ENCODE measurements at places on chromosomes 7 and 10.

DNA sequence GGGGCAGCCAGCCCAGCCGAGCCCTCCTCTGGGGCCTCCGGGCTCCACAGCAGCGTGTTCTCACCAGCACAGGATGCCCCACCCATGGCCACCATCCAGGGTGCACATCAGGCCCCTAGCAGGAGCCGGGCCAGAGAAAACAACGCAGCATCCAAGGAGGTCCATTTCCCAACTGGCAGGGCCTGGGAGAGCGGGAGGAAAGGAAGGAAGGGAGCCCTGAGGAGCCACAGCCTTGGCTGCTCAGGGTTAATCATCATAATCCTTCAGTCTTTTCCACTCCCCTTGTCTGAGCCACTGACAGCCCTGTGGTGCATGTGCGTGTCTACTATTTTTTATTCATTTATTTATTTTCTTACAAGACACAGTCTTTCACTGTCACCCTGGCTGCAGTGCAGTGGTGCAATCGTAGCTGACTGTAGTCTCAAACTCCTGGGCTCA, 3.6 kb downstream of the PLAC9 start:
- no peak for DNase-seq

GRCh38 chr10:68327889-68328786, 3.7 kb upstream of the HNRNPH3 start:
- DNase-seq: no peak

DNA sequence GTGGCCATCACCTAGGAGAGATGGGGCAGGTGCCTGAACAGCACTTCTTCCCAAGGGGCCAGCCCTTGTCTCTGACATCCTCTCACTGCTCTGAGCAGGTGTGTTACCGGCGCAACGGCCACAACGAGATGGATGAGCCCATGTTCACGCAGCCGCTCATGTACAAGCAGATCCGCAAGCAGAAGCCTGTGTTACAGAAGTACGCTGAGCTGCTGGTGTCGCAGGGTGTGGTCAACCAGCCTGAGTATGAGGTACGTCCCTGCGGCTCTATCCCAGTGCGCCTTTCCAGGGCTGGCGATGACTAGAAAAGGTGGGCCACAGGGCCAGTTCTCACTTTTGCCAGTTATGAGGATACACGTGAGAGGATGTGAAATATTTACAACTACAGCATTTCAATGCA, 54.3 kb upstream of the ZMIZ2 start:
- no peak for DNase-seq

GRCh38 chr7:91435381-91436059, 171.3 kb downstream of the FZD1 start:
- no peak for DNase-seq

- no peak for DNase-seq
These were observed 805 bp upstream of the WDFY4 start for GRCh38 chr10:48683868-48684267.

- no peak for DNase-seq
These were observed 2.8 kb downstream of the FGF8 start for GRCh38 chr10:101772895-101773761.

DNA sequence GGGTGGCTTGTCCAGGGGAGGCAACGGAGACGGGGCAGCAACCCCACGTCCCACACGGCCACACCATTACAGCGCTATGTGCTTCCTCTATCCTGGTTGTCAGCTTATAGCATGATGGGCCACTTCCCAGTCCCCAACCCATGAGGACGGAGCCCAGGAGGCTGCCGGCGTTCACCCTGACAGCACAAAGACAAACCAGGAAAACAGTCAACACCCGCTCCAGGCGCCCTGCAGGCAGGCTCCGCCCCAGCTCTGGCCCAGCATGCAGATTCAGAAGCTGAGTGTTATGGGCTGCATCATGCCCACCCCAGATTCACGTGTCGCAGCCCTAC, 14.8 kb downstream of the WDR86 start:
- DNase-seq: no peak

- no peak for DNase-seq
These were observed 14.0 kb upstream of the UBE3C start for GRCh38 chr7:157124690-157125089.

- DNase-seq: no peak
These were observed 53.1 kb downstream of the INPP5A start for GRCh38 chr10:132590752-132591121.

GRCh38 chr10:90939116-90939515, 18.2 kb upstream of the ANKRD1 start:
- DNase-seq: no peak

GRCh38 chr10:377228-377627, 242.0 kb downstream of the ZMYND11 start:
- no peak for DNase-seq

DNA sequence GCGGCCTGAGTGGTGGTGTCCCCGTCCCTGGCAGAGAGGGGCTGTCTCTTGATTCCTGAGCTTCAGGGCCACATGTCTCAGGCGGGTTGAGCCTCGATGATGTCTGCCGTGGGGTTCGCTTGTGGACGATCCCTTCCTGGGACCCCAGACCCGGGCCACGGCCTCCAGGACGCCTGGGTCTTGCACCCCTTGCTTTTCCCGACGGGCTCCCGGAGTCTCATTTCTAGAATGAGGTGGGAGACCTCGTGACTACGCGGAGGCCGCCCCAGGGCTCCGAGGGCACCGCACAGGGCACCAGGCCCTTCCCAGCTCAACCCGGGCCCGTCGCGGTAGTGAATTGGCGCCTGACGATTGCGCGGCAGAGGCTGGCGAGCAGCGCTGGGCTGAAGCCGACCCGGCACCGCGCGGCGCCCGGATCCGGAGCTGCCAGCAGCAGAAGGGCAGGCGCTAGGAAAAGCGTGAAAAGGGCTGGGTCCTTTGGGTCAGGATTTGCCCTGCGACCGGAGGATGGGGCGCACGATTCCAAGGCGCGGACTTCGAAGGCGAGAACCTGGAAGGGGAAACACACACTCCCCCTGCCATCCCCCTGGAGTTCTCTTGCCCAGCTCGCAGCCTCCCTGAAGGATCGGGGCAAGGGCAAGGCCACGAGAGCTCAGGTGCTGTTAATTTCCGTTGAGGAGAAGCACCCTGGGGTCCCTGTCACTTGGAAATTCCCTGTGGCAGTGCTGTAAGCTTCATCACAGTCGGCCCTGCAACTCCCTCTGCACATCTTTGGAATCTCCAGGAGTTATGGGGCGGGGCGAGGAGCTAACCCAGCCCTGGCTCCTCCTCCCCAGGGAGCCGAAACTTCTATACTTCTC, 15.5 kb downstream of the TLX1 start:
- DNase-seq: no peak

DNA sequence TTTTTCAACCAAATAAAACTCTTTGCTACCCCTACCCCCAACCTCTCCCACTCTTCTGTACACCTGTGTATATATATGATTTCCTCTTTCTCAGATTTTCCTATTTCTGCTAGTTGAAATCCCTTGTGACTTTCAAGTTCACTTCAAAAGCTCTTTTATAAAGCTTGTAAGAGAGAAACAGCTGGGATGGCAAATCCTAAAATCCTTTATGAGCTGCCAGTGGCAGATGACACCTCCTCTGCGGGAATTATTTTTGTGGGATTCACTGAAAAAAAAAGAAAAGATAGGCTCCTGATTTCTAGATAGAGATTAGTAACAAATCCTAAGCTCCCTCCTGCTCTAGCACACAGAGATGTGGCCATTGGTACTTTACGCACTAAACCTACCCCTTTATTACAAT, 92.9 kb downstream of the AHR start:
- no peak for DNase-seq

DNA sequence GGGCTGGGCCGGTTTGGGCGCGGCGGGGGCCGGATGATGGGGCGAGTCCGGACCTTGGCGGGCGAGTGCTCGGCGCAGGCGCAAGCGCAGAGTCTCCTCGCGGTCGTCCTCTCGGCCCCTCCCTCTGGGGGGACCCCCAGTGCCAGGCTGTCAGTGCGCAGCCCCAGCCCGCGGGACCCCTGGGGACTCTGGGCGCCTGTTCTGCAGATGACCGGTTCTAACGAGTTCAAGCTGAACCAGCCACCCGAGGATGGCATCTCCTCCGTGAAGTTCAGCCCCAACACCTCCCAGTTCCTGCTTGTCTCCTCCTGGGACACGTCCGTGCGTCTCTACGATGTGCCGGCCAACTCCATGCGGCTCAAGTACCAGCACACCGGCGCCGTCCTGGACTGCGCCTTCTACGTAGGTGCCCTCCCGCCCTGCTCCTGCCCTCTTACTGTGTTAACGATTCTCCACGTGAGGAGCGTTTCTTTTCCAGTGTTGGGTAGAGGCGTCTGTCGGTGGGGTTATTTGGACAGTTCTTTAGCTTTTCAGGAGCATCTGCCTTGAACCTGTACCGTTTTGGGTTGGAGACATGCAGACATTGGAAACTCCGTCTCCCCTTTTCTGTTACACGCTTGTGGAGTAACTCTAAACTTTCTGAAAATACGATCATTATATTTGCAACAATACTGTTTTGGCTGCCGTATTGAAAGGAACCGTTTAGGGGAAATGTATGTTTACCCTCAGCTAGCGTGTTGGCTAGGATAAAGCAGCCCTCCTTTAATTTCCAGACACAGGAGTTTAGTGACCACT, 706 bp downstream of the BUB3 start:
- DNase-seq: peak; percentile 55

DNA sequence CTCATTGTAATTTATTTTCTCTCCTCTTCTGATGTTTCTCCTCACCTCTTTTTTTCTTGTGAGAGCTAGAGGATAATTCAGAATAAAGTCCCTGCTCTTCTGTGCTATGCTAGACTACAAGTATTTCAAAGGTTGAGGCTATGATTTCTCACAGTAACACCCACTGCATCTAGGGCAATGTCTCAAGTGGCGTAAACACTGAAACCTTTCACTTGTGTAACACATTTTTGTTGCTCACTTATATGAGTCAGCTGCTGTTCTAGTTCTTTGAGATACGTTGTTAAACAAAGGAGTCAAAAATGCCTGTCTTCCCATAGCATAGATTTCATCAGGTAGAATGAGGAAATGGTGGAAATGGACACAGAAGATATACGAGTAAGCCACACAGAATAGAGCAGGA, 305.1 kb upstream of the PITRM1 start:
- no peak for DNase-seq

DNA sequence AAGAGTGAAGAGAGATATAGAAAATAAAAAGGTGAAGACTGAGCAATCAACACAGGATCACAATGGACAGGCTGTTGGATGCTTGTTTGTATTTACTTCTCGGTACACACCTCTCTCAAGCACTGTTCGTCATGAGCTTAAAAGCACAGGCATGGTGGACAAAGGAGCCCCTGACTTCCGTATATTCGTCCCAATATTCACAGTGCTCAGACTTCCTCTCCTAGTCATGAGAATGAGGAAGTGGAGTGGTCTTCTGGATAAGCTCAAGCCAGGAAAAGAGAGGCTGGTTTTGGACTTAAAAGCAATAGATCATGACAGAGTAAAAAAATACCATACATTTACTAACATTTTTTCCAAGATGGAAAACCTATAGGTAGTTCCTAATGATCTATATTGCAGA, 172.5 kb downstream of the SORCS1 start:
- DNase-seq: no peak

DNA sequence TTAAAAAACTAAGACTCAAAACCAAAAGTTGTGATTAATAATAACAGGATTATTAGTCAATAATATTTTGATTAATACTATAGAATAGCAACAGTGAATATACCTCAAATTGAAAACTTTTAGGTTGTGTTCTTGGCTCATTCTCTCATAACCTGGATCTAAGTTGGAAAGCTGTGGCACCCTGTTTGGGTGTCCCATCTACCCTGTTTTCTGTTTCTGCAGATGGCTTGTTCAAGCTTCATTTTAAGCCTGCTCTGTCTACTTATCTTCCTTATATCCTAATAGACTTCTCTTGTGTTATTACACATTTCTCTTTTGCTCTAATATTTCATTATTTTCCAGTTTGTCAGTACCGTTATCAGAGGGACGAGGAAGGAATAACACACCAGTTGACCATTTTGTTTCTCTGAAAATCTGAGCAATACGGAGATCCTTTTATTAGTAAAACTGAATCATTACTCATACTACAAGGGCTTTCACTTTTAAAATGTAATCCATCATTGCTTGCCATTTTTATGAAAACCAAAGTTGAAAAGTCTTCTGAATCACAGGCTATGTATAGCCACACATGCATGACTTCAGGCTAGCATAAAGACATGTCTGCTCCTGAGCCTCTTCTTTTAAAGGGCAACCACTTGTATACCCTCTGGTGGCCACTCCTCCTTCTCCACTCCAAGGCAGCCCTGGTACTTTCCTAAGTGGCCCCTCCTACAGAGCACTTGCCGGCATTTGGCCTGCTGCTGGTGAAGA, 22.3 kb downstream of the COX15 start:
- DNase-seq: no peak

DNA sequence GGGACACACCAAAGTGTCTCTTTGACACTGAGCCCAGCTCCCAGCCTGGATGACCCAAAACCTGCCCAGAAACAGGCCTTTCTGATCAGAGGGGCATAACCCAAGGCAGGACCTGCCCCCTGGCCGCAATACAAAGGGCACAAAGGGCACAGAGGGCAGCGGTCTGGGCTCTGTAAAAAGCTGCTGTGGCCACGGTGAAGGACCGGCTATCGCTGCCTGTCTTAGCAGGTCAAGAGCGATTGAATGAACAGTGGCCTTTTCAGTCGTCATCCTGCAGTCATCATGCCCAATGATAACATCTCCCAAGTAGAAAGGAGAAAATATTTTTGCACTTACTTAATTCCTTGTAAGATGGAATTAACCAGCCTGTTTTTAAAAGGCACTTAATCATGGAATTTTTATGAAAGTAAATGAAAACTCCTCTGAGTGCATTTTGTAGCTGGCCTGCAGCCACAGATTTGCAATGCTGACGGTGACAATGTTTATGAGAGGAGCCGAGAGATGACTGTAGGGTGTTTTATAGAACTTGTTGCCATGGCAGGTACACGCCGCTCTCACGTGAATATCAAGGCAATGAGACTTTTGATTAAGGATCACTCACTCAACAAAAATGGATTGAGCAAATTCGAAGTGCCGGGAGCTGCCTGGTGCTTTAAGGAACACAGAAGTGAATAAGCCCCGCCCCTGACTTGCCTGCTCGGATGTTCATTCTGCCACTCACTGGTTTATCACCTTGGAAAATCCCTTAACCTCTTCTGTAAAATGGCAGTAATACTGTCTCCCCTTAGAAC, 47.3 kb upstream of the BHLHA15 start:
- DNase-seq: no peak

- peak; percentile 42 for DNase-seq
These were observed 11.4 kb downstream of the ATG9B start for GRCh38 chr7:151012911-151013347.

GRCh38 chr7:147570390-147570789, 1020.2 kb upstream of the C7orf33 start:
- no peak for DNase-seq

GRCh38 chr7:101368422-101369165, 5.9 kb downstream of the COL26A1 start:
- no peak for DNase-seq

- DNase-seq: peak; percentile 62
These were observed 105.5 kb downstream of the SEPTIN7 start for GRCh38 chr7:35906191-35906908.
